ENCODE measurements at places on chromosomes 5 and 9. TPM values are rescaled to one million over a fixed set of nuclear protein-coding genes. Genes with fewer than 3 reads are reported as not detected.

- H3K4me3 ChIP-seq, result no peak overlapping the region
- H3K27me3 ChIP-seq, result peaks cover 21% of the 10 kb centered on the region
- H3K27ac ChIP-seq, result no peak overlapping the region
- peak; percentile 48 for DNase-seq
- H3K4me1 ChIP-seq, result peaks cover 9% of the 10 kb centered on the region
Measured at GRCh38 chr5:146052780-146053179, 52.6 kb downstream of the PLAC8L1 start.

GRCh38 chr9:96348261-96348660 lies 35.2 kb downstream of the SLC35D2 start:
- no peaks in the 10 kb centered on the region for H3K36me3 ChIP-seq
- no peak overlapping the region for H3K27ac ChIP-seq
- H3K27me3 ChIP-seq, result no peaks in the 10 kb centered on the region
- no peak for DNase-seq
- H3K4me1 ChIP-seq, result peaks cover 14% of the 10 kb centered on the region
- no peak overlapping the region for H3K4me3 ChIP-seq

DNA sequence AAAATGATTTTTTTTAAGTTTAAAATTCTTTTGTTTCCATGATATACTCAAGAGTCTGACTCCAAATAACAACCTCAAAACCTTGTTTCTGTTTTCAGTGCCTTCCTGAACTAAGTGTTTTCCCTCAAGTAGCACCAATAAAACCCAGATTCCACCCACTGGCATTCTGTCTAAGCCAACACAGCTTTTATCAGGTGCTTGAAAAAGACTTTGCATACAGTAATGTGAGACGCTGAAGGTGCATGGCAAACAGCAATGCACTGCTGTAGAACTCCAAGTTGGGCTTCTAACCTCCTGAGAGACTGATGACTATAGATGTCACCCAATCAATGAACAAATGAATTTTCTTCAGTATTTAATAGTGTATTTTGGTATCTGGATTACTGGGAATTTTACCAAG lies 95.7 kb downstream of the NFIB start:
- no peak overlapping the region for H3K27ac ChIP-seq
- H3K27me3 ChIP-seq, result no peaks in the 10 kb centered on the region
- no peak for DNase-seq
- no peaks in the 10 kb centered on the region for H3K36me3 ChIP-seq

DNA sequence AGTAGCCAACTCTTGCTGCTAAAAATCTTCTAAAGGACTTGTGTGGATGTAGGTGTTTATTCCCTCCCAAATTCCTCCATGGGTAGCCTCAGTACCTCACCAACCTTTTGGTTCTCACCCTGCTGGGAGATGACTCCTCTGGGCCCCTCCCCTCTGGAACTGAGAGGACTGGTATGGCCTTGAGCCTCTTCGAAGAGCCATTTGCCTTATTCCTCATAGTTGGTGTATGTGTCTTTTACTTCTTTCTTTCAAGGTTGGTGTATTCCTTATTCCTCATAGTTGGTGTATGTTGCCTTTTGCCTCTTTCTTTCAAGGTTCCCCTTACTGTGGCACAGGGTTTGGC lies 48.3 kb downstream of the GNAQ start:
- H3K36me3 ChIP-seq, result no peaks in the 10 kb centered on the region
- no peak overlapping the region for H3K4me3 ChIP-seq
- H3K27ac ChIP-seq, result no peak overlapping the region
- H3K27me3 ChIP-seq, result no peaks in the 10 kb centered on the region
- no peak for DNase-seq

PLAC8L1 gene
- total RNA-seq, result not detected
